ENCODE measurements at places on chromosomes 1 and 21.

GRCh38 chr1:95547005-95547404 is 313.0 kb downstream of the RWDD3 start:
- no peak for DNase-seq

DNA sequence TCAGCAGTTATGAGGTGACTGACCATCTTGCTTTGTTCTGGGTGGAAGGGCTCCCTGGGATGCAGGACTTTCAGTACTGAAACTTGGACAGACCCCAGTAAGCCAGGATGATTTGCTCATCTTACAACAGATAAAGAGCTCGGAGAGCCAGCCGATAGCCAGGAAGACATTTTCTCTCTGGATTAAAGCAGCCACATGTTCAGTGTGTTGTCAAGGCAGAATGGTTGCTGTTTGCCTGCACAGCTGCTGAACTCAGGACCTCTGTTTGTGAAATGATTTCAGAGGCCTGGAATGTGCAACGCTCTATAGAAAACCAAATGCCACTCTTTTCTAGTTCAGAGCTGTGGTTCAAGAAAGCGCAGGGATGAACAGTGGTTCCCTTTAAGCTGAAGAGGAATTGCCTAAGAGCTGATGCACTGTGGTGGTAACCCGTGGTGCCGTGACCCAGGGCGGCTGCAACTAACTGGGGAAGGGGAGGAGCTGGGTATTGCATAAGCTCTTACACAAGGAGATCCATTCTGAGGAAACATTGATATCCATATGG is 40.7 kb downstream of the CASQ2 start:
- no peak for DNase-seq

DNA sequence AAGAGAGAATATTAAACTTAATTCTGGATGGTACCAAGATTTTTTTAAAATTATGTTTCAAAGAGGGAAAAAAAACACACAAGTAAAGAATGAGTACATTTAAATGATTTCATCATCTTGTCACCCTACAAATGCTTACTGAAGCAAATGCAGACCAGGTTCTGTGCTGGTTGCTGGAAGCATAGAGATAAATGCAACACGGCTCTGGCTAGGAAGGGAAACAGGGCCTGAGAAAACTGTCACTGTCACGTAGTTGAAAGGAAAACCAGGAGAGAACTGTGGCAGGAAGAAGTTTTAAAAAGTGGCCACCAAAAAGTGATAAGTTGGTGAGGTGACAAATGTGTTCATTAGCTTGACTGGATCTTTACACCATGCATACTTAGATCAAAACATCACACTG is 336.9 kb upstream of the NFIA start:
- DNase-seq: no peak

DNA sequence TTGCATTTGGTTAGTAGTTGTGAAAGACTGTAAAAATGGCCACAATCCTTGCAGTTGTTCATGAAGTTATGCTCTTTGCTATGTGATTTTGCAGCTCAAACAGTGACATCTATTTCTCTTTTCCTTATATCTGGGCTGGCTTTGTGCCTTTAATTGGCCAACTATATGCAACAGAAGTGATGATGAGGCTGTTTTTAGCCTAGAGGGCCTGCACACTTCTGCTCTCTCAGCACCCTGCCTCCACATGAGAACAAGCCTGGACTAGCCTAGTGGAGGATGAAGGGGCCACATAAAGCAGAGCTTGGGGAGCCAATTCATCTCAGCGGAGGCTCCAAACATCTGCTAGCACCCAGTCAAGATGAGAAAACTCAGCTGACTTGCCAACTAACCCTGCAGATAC is 339.8 kb downstream of the OMA1 start:
- DNase-seq: no peak

- no peak for DNase-seq
Observed at GRCh38 chr1:85884372-85885035, 176.3 kb upstream of the ZNHIT6 start.

GRCh38 chr1:35563166-35563565 is 5.6 kb downstream of the NCDN start:
- DNase-seq: no peak

DNA sequence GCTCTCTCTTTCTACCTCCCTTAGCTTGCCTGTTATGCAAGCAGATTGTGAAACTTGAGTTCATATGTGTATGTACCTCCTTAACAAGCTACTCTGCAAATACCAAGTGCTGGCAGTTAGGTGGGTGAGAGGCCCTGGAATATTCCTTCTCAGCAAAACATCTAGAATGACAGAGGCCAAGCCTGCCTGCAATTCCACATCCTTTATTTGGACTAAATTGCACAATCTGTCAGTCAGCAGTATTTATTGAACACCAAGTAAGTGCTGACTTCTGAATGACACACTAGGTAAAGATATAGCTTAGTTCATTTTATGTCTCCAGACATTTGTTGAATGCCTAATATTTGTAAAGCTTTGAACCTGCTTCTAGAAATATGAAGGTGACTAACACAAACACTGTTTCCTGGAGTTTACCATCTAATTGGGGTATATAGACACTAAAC is 87.5 kb downstream of the RGL1 start:
- no peak for DNase-seq

GRCh38 chr21:26019236-26019635 is 151.3 kb downstream of the APP start:
- no peak for DNase-seq

GRCh38 chr1:171784784-171785183 is 3.3 kb downstream of the METTL13 start:
- no peak for DNase-seq

DNA sequence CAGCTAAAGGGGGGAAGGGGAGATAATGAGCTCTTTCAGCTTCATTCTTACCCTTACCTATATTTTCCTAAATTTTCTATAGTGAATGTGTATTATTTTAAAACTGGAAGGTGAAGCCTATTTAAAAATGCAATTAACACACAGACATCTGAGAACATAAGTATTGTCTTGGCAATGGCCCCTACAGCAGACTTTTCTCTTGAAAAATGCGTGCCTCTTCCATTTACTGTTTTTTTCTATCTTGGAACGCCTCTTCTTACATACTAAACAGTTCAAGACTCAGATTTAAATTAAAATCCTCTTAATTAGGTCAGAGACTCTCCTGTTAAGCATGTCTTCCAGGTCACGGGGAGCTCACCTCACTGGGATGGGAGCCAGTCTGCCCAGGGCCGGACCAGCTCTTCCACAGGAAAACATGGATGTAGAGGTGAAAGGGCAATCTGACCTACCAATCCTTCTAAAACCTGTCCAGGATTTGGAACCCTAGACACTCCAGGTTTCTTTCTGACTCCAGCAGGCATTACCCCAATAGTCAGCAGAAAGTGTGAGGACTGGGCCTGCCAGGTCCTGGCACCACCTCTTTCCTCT is 137.3 kb downstream of the ZNF281 start:
- DNase-seq: no peak

GRCh38 chr1:226310245-226310540 is 1.2 kb upstream of the LIN9 start:
- DNase-seq: no peak

DNA sequence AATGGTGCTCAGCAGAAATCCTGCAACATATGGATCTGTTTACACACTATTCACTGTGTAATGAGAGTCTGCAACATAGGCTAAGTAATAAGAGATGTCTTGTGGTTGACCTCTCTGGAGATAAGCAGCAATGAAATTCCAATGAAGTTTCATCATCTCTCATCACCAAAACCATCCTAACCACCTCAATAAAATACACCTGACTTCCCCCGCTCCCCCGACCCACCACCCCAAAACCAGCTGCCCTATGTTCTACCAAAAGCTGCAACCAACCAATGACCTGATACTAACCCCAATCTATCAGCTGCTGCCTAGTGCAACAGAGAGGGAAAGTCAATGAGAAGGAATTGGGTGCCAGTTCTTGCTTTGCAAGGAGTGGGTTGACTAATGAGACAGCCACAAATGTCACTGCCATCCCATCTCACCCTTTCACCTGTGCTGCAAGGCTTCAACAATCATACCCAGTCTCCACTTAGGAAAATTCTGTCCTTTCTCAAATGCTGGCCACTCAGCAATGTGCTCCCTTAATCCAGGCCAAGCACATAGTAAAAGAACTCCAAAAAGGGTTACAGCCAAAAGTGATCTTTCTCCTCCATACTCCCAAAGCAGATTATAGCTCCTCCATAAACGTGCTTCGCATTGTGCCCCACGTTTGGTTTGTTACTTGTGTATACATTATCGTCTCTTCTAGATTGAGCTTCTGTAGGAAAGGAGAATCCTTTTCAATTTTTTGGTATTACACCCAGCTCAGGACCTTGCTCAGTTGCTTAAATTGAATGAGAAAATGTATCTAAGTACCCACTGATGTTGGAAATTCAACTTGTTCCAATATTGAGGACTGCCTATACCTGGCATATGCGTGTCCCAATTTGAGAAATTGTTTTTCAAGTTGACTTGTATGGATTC is 29.0 kb downstream of the MRPL39 start:
- no peak for DNase-seq

- DNase-seq: peak; percentile 35
Observed at GRCh38 chr1:208654241-208654640, 410.1 kb upstream of the PLXNA2 start.

GRCh38 chr1:18414321-18414720 is 66.4 kb upstream of the KLHDC7A start:
- no peak for DNase-seq

DNA sequence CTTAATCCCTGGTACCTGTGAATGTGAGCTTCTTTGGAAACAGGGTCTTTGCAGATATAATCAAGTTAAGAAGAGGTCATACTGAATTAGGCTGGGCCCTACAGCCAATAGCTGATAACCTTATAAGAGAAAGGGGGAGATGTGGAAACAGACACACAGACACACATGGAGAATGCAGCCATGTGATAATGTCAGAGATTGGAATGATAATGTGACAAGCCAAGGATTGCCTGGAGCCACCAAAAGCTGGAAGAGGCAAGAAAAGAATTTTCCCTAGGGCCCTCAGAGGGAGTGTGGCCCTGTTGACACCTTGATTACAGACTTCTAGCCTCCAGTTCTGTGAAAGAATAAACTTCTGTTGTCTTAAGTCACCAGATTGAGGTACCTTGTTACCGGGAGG is 114.5 kb upstream of the SOD1 start:
- DNase-seq: no peak

GRCh38 chr1:9238550-9238949 is 4.0 kb downstream of the H6PD start:
- peak; percentile 35 for DNase-seq

Measured in small intestine (tissue), 16 donors.